ENCODE measurements at places on chromosomes 16 and 17.

- no peak for DNase-seq
These were observed 191.0 kb downstream of the IRF8 start for GRCh38 chr16:86089991-86090390.

- no peak for DNase-seq
These were observed 49.8 kb downstream of the IRX3 start for GRCh38 chr16:54236773-54237172.

- DNase-seq: no peak
These were observed 19.1 kb upstream of the COPRS start for GRCh38 chr17:31877911-31878702.

GRCh38 chr16:28561557-28562187 is 8.0 kb downstream of the SGF29 start:
- DNase-seq: no peak

DNA sequence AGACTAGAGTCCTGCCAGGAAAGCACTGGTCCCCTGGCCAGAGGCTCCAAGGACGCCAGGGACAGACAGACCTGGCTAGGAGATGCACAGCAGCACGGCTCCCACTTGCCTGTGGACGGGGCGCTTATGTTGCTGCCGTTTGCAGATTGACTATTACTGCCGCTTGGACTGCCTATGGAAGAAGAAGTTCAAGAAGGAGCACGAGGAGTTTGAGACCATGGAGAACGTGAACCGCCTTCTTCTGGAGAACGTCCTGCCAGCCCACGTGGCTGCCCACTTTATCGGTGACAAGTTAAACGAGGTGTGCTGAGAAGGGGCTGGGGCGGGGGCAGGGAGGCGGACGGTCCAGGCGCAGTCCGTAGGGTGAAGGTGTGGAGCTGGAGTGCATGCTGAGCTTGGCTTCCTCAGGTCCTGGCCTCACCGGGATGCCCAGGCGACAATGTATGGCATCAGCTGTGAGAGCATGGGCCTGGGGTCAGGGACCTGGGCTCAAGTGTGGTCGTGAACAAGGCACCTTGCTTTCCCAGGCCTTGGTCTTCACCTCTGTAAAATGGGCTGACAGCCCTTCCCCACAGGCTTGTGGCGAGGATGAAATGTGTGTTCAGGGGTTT is 45.6 kb downstream of the ADCY7 start:
- no peak for DNase-seq

GRCh38 chr16:19029980-19030379 is 37.4 kb upstream of the COQ7 start:
- no peak for DNase-seq

GRCh38 chr17:2547176-2547575 is 35.5 kb upstream of the METTL16 start:
- no peak for DNase-seq

GRCh38 chr17:59827721-59828477 is 64.8 kb downstream of the TUBD1 start:
- no peak for DNase-seq

DNA sequence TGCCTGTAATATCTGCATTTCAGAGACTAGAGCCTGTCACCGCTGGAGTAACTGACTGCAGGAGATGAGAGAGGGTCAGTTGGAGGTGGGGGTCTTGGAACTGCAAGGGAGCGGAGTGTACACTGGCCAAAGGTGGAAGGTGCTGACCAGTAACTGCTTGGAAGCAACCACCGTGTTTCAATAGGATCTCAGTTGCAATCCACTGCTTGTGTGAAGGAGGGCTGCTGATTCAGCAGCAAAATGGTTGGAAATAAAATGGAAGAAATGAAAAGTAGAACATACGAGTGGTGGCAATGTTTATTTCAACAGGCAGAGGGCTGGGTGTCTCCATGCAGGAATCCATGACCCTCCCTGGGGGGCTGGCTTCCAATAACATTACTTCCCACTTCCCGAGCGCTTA is 2.1 kb upstream of the JPH3 start:
- no peak for DNase-seq

GRCh38 chr16:10402975-10403374 is 17.1 kb downstream of the ATF7IP2 start:
- DNase-seq: no peak

GRCh38 chr16:73322856-73323255 is 274.9 kb upstream of the ZFHX3 start:
- no peak for DNase-seq

- DNase-seq: no peak
These were observed 144.5 kb downstream of the GRIN2A start for GRCh38 chr16:10037751-10038150.

GRCh38 chr17:78891406-78892061 is 11.5 kb downstream of the CEP295NL start:
- no peak for DNase-seq

DNA sequence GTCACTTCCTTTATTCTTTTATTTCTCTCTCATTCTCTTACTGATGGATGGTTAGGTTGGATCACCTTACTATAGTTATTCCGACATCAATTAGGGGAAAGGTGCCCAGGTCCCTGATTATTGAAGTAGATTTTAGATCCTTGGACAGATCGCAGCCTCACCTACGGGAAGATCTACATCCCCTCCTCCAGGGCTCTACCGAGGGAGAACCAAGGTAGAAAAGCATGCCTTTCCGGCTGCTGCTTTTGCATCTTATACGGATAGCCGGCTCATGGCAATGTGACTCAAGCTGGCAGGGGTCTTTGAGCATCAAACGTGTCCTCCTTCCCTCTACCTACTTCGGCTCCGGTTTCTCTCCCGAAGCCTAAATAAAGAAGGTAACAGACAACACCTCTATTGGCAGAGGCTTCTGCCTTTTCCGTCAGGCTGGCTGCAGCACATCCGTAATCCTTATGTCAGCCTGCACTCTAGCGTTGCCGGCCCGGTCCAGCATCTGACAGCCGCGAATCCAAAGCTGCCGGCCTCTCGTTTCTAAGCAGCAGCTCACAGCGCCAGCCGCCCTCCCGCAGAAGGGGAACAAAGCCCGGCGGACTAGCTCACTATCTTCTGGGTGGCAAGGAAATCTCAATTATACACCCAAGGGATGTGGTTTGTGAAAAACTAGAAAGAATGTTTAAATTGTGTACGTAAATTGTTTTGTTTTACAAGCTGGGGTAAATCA is 46.9 kb downstream of the IRX6 start:
- no peak for DNase-seq

- DNase-seq: no peak
These were observed 119.1 kb downstream of the HIC1 start for GRCh38 chr17:2174014-2174413.

DNA sequence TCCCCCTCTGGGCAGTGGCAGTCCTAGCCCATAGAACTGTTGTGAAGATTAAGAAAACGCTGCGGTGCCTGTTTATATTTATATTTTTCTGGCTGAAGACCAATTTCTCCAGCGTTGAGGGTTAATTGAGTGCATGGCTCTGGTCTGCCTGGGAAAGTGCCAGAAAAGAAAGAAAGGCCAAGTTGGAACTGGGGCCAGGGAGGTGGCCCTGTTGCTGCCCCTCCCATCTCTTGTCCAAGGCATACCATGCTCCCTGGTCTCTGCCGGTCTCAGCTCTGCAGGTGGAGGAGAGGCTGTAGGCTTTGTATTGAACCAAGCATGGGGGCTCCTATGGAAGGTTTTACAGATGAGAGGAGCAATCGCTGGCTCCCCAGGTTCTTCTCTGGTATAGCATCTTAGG is 124.7 kb downstream of the MGAT5B start:
- no peak for DNase-seq

GRCh38 chr16:67167588-67167987 is 2.8 kb upstream of the NOL3 start:
- DNase-seq: no peak

DNA sequence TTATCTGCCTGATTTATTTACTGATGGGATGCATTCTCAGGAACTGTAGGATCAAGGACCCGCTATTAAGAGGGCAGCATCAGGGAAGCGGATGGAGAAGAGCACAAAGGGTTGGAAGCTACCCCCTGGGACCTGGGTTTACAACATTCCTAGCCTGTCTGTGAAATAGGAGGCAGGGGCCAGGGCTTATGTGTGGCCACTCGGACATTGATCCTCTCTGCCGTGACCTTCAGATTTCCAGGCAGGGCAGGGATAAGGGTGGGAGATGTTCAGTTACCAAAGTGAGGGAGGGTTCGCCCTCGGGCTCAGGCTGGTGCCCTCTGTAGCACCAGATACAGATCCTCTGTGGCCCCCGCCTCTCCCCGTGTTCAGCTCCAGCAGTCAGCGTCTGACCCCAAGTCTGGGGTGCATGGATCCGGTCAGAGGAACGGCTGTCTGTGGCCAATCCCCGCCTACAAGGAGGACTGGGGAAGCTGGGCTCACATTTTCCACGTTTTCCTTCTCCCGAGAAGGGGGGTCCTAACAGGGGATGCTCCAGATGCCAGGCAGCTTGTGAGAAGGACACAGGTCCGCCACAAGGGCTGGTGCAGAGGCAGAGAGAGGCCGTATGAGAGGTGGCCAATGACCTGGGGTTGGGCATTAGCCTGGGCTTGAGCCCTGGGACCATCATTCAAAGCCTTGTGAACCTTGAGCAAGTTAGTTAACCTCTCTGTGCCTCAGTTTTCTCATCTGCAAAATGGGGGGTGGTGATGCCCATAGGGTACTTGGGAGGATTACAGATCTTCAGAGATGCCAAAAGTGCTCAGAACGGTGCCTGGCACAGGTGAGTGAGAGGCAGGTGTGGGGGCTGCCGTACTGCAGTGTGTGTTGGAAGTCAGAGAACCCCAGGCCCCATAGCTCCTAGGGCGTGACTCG is 48.3 kb downstream of the ATP2C2 start:
- DNase-seq: no peak

DNA sequence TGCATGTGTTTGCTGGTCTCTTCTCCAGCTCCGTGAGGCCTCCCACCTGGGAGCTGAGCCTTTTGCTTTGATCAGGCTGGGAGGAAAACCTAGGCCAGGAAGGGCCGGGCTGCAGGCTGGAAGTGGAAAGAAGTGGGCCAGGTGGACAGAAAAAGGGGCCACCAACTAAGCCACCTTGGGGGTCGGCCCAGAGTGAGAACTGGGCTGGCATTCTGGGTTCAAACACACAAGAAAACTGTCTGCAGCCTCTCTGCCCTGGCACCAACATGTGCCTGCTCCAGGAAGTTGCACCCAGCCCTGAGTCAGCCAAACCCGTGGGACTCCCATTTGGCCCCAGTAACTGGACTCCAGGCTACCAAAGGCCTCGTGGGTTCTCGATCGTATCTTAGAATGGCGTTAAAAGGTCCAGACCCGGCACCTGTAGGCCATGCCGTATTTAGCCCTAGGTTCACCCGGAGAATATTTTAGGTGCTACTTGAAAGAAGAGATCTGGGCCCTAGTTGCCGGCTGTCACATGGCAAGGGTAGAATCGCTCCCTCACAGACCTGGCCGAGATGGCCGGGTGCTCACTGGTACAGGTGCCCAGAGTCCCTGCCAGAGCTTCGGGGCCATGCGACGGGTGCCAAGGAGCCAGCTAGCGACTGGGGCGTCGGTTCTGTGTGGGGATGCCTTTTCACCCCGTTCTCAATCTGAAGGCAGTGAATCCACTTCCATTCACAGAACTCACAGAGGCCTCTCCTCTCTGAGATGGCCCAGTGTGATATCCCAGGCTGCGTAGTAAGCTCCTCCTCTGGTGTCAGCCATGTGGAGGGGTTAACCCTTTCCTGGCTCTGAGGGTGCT is 236.6 kb downstream of the MRTFB start:
- no peak for DNase-seq

DNA sequence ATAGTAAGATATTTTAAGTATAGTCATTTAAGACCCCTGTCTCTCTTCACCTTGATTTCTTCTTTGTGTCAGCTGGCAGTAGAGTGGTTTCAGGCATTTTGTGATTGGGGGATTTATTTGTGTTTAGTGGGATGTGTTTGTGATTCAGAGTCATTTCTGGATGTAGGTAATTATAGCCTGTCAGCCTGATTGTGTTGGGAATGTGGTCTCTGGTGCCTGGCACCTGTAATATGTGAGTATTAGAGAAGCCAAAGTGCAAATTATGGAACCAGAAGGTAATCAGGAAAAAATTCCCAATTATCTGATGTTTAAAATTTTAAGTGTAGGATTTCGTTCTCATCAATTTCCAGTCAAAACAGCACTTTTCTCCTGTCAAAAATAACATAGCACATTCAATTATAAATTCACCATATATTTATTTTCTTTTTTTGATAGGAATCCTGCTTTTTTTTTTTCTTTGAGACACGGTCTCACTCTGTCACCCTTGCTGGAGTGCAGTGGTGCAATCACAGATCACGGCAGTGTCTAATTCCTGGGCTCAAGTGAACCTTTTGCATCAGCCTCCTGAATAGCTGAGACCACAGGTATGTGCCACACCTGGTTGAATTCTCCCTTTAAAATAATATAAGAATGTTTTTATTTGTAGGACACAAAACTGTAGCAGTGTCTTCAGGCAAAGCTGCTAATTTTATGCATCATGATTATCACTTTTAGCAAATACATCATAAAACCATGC is 42.7 kb downstream of the ATF7IP2 start:
- DNase-seq: no peak

GRCh38 chr17:41452281-41452680 is 11.5 kb upstream of the KRT38 start:
- no peak for DNase-seq

- DNase-seq: no peak
These were observed 10.7 kb downstream of the COX4I1 start for GRCh38 chr16:85810097-85810741.

- DNase-seq: no peak
These were observed 6.8 kb downstream of the ERN1 start for GRCh38 chr17:64123114-64123513.

GRCh38 chr17:79044462-79044861 is 20.5 kb downstream of the C1QTNF1 start:
- DNase-seq: no peak

GRCh38 chr16:23877107-23878070 is 41.6 kb downstream of the PRKCB start:
- DNase-seq: peak; percentile 11

DNA sequence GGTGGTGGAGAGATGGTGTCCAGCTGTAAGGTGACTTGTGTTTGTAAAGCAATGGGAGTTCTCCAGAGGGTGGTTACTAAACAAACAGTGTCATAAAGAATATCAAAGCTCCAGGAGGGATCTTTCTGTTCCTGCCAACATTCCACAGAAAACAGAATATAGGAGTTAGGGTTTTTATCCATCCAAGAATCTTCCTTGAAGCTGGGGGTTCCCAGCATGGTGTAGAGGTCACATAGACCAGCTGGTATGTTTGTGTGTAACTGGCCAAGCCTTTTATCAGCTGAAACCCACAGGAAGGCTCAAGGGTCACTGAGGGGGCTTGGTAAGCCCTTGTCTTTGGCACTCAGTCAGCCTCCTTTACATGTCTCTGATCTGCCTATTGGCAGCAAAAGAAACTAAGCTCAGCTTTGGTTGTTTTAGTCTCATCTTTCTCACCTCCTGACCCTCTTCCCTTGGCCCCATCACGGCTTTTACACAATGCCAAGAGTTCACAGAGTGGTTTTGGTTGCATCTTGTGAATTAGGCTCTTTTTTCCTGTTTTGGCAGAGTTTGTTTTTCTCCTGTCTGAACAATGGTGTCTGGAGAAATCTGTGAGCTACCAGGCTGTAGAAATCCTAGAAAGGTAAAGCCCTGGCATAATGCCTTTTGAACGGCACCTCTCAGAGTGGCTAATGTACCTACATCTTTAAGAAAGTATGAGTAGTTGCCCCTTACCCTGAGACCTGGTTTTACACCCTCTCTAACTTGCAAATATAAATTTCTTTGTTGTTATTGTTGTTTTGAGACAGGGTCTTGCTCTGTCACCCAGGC is 4.6 kb downstream of the CNTD1 start:
- no peak for DNase-seq
